Activated T-helper 2 cell treated with anti-CD3 and anti-CD28 coated beads, Interferon-gamma antibody, Interleukin-2, Interleukin-4, amounts not matched to agents 10 μg/mL and 5 μg/mL and 100 μg/mL, durations not matched to agents 14 hours and 24 hours and 36 hours (primary cell): ENCODE measurements at places on chromosomes 5 and 9. TPM values are rescaled to one million over a fixed set of nuclear protein-coding genes. Genes with fewer than 3 reads are reported as not detected.

Gene ABL1
- 35.5 and 36.5 TPM in 2 replicates for total RNA-seq

Gene TMC1
- not detected in 2 replicates for total RNA-seq

Gene CKMT2
- not detected in 2 replicates for total RNA-seq

Gene TSPAN17
- total RNA-seq: 32.7 and 33.9 TPM in 2 replicates

Gene SPIN1
- total RNA-seq: 26.5 and 32.6 TPM in 2 replicates

Gene CDKN2B
- 0.62 and 0.69 TPM in 2 replicates for total RNA-seq

Gene IFNA2
- not detected in 2 replicates for total RNA-seq

Gene GRM6
- total RNA-seq: not detected in 2 replicates

Gene TMEM215
- not detected in 2 replicates for total RNA-seq

Gene SLC6A3
- not detected in 2 replicates for total RNA-seq

Gene TOR1B
- 23.9 and 25.2 TPM in 2 replicates for total RNA-seq

Gene YTHDC2
- 23.1 and 23.9 TPM in 2 replicates for total RNA-seq

Gene HSD17B4
- 81.1 and 88.1 TPM in 2 replicates for total RNA-seq

Gene CHSY3
- total RNA-seq: not detected in 2 replicates

Gene FOXD4L6
- total RNA-seq: 0.18 TPM in 1 of 2 replicates, not detected in the other

Gene C8G
- 0.76 and 0.89 TPM in 2 replicates for total RNA-seq

Gene FOXD4L3
- not detected in 2 replicates for total RNA-seq

Gene SLC34A3
- not detected in 2 replicates for total RNA-seq

Gene DDX4
- 0.09 TPM in 1 of 2 replicates, not detected in the other for total RNA-seq

Gene LCN15
- not detected in 2 replicates for total RNA-seq

Gene AK8
- not detected in 2 replicates for total RNA-seq

Gene C5orf58
- total RNA-seq: not detected in 2 replicates

Gene SLC4A9
- 0.18 TPM in 1 of 2 replicates, not detected in the other for total RNA-seq
